Stomach (tissue), 19 donors: ENCODE measurements at places on chromosomes 6 and 20. TPM values are rescaled to one million over a fixed set of nuclear protein-coding genes. Genes with fewer than 3 reads are reported as not detected.
A peak's percentile ranks its signal among the peaks of the same experiment; 100 is the strongest.

Gene KIF13A
- 44.6 TPM for total RNA-seq

Gene RPS18
- 1,733 TPM for total RNA-seq

Gene BACH2
- 2.9 TPM for total RNA-seq

Gene MRAP2
- 1.3 TPM for total RNA-seq

Gene COL9A1
- total RNA-seq, result not detected

Gene PPARD
- 7.3 TPM for total RNA-seq

Gene CST5
- not detected for total RNA-seq

Gene PRR18
- not detected for total RNA-seq

Gene SIGLEC1
- total RNA-seq, result 1.7 TPM

Gene SNPH
- total RNA-seq, result 15.6 TPM

Gene SIM1
- total RNA-seq, result not detected

Gene GSTA2
- total RNA-seq, result not detected

Gene FAM217A
- not detected for total RNA-seq

DNA sequence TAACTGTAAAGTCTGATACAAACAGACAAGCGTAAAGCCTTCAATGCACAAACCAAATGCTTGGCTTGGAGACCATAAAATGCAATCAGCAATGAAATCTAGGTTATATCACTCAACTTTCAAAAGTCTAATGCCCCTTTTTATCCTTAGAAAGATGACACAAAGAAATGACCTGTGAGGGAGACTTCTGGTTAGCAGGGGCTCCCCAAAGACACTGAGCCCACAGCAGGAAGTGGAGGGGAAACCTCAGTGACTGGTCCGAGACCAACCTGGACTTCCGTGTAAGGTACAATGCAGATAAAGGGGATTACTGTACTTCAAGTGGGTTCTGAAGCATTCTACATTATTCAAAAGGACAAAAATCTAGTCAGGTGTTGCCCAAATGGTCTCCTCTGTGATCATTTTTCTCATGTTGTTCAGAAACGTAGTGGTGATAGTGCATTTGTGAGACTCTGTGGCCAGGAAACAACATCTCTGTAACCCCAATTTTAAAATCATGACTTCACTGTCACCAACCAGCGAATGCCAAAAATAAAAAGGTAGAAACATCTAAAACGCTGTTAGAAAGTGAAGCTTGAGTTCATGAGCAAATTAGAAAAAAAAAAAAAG lies 88.2 kb downstream of the HIVEP2 start:
- no peak for DNase-seq

GRCh38 chr6:25005010-25005409 lies 69.2 kb upstream of the RIPOR2 start:
- DNase-seq, result no peak

DNA sequence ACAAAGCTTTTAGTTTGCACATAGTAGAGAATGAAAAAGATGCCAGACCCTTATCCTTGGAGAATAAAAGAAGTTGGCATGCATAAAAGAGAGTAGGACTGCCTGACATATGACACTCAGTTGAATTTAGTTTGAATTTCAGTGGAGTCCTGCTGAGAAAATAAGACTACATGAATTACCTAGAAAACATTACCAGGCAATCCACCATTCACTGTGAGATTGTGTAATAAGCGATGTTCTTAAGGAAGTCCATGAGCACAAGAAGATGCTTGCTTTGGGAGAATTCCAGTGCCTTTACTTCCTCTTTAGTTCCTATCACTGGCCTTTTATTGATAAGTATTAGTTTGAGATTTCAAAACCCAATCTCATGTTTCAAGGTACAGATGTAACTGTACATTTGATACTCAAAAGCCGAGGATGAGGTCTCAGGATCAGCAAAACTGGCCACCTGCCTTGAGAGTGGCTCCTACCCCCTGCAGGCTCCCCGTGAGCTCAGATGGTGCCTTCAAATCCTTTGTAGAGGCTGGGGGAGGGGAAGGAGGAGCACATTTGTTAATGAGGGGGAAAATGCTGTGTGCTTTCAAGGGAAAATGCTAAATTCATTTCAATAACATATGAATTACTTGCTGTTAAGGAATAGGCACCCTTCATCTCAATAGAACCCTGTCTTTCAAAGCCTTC lies 11.2 kb upstream of the UNC93A start:
- no peak for DNase-seq

GRCh38 chr6:159654483-159655098 lies 38.5 kb downstream of the SOD2 start:
- DNase-seq, result peak; percentile 76

GRCh38 chr6:52045033-52045432 lies 42.4 kb downstream of the PKHD1 start:
- no peak for DNase-seq

GRCh38 chr6:44708208-44708607 lies 320.7 kb downstream of the CDC5L start:
- DNase-seq, result no peak

GRCh38 chr6:15897063-15897876 lies 231.6 kb upstream of the MYLIP start:
- peak; percentile 39 for DNase-seq

GRCh38 chr20:47262008-47262364 lies 94.5 kb downstream of the ZMYND8 start:
- no peak for DNase-seq

- no peak for DNase-seq
Observed at GRCh38 chr6:151680846-151681432, 126.5 kb upstream of the ESR1 start.

DNA sequence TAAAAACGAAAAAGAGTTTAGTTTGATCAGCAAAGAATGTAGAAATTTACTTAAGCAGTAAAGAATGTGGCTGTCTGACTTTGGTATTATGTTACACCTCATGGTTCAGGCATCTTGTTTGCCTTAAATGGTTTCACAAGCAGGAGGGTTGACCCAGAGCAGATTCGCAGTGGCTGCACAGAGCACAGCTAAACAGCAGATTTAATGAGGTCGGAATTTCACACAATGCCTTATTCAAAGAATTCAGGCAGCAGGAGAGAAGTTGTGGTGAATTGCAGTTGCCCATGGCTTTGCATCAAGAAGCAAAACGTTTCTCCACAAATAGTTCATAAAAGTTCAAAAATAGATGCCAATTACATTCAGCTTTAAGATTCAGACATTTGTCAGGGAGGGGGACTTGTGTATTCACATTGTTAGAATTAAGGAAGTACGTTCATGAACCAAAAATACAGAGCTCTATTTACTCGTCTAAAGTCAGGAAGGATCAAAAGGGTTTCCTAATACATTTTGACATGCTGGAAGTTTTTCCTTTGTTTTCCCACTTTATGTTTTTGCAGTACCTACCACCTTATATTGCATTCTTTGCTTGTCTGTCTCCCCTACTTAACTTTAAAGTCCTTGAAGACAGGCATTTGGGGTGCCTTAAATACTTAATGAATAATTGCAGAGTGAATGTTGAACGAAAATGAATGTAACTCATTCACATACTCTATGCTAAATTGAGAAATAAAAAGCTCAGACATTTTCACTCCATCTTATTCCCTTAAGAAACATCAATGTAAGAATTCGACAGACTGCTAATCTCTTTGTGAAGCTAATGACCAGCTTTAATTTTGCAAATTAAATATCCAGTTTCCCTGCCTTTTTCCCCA lies 1163.6 kb upstream of the CITED2 start:
- peak; percentile 71 for DNase-seq

DNA sequence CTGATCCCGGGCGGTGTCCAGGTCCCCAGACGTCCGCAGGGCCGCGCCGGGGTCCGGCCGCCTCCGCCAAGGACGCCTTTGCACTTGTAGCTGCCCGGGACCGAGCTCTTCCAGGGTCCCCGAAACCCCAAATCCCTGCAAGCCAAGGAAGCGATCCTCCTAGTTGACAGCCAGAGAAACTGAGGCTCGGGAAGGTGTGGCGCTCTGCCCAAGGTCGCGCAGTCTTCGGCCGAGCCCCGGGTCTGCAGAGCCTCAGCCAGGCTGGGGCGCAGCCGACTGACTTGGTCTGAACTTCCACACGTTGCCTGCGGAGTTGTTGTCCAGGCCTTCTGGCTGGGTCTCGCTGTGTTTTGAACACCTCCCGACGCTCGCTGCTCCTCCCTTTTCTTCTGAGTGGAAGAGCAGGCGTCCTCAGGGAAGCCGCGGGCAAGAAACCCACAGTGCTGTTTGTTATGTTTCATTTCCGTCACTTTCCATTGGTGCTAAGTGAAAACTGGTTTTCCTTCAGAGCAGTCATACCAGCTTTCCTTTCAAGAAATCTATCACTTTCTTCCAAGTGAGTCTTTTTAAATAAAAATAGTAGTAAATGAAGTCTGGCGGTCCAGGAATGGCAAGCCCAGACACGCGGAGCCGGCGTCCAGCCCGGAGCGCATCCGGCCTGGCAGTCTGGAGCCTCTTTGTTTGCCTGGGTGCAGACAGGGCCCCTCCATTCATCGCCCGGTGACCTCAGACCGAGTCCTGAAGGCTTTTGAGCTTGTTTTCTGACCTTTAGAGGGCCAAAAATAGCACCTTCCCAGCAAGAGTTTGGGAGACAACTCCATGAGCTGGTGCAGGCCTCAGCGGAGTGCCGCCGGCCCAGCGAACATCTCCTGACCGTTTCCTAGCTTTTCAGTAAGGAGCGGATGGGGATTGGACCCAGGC lies 698 bp downstream of the FAM210B start:
- DNase-seq, result peak; percentile 38

- DNase-seq, result peak; percentile 70
Observed at GRCh38 chr20:6767536-6768227, at the start of gene BMP2. BMP2 (plus strand) TSS chr20:6767686; CDS start chr20:6770127, 2,441 bp downstream.

GRCh38 chr6:2797564-2798031 lies 32.4 kb downstream of the WRNIP1 start:
- no peak for DNase-seq

GRCh38 chr20:44400671-44400969 lies 45.1 kb downstream of the HNF4A start:
- no peak for DNase-seq

DNA sequence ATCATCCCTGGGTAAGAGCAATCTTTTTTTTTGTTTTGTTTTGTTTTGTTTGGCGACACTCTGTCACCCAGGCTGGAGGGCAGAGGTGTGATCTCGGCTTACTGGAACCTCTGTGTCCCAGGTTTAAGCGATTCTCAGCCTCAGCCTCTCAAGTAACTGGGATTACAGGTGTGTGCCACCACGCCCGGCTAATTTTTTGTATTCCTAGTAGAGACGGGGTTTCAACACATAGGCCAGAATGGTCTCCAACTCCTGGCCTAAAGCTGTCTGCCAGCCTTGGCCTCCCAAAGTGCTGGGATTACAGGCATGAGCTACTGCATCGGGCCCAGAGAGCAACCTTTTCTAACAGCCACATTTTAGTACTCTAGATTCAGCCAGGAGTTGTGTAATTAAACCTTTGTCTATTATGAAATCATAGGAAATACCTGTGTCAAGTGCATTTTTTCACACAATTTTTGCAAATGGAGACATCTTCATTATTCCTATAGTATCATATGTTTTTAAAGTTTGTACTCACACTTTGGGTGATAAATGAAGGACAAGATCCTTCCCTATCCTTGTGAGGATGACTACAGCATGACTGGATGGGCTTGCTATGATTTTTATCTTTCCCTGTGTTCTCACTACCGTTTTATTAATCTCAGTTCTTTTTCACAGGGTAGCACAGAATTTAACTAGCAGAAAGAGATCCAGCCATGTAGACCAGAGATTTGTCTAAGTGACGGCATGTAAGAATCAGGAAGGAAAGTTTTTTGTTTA lies 82.6 kb downstream of the OR2B2 start:
- no peak for DNase-seq

DNA sequence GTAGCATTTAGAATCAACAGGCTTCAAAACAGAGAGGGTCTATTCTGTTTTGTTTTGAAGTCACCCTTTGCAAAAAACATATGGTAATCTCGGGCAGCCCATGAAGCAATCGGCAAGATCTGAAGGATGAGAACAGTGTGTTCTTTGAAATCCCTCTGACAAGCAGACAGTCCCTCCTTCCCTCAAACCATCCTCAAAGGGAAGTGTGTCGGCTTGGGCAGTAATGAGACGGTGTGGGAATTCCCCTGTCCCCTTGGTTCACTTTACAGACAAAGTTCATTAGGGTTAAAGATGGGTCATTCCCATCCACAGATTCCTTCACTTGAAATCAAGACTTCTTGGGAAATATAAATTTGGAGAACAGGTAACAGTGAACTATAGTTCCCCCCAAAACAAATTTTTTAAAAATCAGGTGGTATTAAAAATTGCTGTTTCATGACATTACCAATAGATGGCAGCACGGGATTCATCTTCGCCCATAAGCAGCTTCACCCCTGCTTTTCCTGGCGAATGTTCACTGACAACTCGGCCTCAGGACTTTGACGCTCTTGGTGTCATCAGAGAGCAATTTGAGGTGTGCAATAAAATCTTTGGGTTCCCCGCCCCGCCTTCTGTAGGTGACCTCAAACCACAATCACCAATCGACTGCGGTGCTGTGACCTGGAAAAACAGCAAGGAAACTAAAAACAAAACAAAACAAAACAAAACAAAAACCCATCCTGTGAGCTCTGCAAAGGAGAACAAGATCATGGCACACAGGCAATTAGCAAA lies 159.3 kb upstream of the TNFAIP3 start:
- peak; percentile 63 for DNase-seq

DNA sequence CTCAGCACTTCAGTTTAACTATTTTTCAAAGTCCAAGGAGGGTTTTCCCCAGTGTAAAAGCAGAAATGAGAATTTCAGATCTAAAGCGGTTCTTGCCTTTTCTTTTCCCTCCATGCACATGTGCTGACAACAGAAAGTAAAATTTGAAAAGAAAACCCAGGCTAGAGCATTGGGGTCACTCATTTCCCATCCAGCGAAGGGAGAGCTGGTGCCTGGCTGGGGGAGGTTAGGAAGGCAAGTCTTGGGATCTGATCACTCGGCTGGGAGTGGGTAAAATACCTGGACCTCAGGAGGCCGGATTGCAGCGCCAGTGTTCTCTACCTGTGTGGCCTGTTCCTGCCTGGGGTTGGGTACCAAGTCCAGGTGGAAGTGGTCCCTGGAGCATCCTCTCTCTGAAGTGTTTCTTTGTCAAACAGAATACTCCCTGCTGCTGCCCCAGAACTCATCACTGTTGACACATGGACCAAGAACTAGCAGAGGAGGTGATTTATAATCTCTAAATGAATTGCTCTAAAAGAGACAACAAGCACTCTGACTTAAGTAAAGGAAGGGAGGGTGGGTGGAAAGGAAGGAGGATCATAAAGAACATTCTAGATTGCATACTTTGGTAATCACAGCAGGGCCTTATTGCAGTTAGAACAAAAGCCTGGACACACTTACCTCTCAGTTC lies 136.0 kb downstream of the MTHFD1L start:
- DNase-seq, result no peak

- DNase-seq, result no peak
Observed at GRCh38 chr6:130167655-130168054, 55.1 kb downstream of the SAMD3 start.
